Stimulated activated CD4-positive, alpha-beta T cell treated with anti-CD3 and anti-CD28 coated beads, Interleukin-15, amount 100 ng/mL, for 48 hours (primary cell): ENCODE measurements at places on chromosomes 1 and 21.

DNA sequence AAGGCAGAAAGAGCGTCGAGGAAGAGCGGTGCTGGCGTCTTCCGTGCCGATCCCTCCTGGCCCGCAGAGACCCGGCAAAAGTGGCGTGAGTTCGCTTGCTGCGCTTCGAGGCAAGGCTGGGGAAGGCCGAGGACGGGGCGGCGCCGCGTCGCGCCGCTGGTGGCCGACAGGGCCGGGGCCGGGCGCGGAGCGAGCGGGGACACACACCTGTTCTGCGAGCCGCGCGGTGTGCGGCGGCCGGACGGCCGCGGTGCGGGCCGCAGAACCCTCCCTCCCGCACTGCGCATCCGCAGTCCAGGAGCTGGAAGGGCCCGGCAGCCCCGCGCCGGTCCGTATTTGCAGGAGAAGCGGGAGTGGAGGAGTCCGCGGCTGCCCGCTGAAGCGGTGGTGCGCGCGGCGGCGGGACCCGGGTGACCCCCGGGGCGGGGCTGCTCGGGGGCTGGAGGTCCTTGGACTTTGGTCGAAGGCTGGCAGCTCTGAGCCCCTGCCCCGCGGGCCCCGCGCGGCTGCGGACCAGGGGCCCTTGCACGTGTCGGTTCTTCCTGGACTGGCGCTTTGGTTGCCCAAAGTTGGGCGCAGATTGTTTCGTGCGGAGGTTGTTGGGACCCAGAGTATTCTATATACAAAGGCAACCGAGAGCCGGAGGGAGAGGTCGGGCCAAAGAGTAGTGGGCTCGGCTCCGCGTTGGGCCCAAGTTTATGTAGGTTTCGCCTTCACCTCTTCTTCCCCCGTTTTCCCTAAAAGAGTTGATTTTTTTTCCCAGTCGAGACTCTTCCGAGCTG is 2.6 kb downstream of the RNF220 start:
- DNase-seq = no peak

- no peak for DNase-seq
Observed at GRCh38 chr1:22741118-22741517, 30.5 kb downstream of the EPHB2 start.

DNA sequence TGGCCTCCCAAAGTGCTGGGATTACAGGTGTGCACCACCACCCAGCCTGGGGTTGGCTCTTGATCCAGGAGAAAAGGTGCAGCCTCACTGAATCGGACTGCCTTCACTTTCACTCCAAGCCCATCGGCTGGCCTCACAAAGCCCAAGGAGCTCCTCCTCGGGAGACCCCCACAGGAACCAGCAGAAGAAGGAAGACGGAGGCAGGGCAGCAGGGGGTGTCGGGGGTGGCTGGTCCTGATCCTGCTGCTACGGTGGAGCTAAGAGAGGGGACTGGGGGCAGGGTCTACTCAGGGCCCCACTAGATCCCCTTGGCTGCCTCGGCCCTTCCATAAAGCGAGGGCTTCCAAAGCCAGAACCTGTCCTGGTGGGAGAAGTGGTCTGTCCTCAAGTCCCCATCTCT is 93.9 kb downstream of the STUM start:
- no peak for DNase-seq

- peak; percentile 76 for DNase-seq
Observed at GRCh38 chr1:155320661-155321617, at the start of gene RUSC1. TSS of gene RUSC1 (plus strand) at chr1:155320894. CDS start at chr1:155321774, 880 bp downstream.

DNA sequence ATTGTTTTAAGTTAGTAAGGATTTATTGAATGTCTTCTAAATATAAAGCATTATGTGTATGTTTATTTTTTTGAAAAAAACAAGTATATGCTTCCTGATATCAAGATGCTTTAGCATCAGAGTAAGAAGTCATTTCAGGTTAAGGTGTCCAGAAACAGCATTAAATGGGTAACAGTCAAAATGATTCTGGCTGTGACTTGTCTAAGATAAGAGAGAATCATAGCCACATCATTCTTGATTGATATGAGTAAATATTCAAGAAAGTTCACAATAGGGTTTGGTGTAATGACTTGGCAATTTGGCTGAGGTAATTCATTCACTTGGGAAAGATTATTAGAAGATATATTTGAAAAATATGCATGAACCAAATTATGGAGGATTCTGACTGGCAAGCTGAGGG is 193.8 kb downstream of the DPYD start:
- DNase-seq = no peak

DNA sequence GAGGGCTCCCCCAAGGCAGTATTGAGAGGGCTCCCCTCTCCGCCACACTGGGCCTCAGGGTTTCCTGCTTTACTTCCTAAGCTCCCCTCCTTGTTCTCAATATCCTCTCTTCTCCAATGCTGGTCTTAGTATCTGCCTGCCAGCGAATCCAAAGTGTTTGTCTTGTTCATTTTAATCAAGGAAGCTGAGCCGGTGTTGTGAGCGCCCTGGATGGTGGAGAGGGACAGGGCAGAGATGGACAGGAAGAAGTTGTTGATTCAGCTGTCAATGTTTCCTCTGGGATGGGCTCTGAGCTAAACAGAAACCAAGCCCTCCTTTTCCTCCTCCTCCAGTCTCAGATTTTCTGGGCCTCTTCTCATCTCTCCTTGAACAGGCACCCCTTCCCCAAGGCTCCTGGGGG is 5.4 kb downstream of the OLFML3 start:
- no peak for DNase-seq

- DNase-seq = no peak
Observed at GRCh38 chr1:218575856-218576255, 230.7 kb downstream of the TGFB2 start.

DNA sequence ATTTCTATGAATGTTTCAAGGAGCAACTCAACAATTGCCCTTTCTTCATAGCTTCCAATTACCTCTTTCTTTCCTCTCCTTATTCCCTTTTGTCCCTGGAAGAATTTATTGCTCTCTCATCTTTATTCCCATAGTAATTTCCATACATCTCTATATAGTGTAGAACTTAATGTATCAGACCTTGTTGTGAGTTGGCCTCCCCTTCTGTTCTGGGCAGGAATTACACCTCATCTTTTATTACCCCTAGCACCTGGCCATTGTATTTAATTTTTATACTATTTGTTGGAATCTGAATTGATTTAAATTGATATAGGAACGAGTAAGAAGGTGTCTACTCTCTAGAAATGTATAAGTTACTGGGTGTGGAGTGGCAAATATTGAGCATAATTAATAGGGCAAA is 114.5 kb downstream of the CACHD1 start:
- no peak for DNase-seq
